ENCODE measurements at places on chromosomes 6 and 20.
A peak's percentile ranks its signal among the peaks of the same experiment; 100 is the strongest.

DNA sequence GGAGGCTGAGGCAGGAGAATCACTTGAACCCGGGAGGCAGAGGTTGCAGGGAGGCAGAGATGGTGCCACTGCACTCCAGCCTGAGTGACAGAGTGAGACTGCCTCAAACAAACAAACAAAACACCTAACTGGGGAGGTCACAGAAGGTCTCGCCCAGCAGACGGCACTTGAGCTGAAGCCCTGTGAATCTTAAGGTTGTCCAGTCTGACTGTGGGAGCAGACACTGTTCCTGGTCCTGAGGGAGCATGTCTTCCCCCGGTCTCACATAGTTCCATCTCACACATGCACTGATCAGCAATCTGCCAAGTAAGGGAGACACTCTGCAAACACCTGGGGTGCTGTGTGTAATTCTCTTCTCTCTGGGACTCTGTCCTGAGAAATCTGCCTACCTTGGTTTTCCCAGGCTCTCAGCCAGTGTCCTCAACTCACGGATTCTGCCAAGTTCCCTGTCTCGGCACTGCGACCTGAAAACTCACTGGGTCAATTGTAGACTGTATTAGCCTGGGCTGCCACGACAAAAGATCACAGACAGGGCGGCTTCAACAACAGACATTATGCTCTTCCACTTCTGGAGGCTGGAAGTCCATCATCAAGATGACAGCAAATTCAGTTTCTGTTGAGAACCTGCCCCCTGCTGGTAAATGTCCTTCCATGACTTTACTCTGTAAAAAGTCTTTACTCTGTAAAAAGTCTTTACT, 94.3 kb downstream of the JPH2 start:
- DNase-seq = peak; percentile 57

- no peak for DNase-seq
These were observed 110.7 kb downstream of the ASXL1 start for GRCh38 chr20:32468860-32469259.

DNA sequence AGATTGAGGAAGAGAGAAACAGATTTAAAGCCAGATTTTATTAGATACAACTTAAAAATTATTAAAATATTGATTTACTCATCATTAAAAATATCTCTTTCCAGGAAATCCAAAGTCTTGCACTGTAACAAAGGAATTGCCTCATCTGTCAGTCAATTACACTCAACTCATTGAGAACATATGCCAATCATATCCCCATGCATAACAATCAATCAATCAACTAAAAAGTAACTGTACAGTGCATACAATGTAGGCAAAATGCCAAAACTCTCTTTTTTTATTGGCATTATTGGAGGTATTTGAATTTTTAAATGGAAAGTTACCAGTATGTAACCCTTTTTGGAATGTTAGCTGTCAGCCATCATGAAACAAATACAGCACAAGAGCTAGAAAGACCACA, 45.3 kb upstream of the FAM83B start:
- DNase-seq = no peak

GRCh38 chr6:130946076-130946475, 117.0 kb downstream of the EPB41L2 start:
- DNase-seq = peak; percentile 22

DNA sequence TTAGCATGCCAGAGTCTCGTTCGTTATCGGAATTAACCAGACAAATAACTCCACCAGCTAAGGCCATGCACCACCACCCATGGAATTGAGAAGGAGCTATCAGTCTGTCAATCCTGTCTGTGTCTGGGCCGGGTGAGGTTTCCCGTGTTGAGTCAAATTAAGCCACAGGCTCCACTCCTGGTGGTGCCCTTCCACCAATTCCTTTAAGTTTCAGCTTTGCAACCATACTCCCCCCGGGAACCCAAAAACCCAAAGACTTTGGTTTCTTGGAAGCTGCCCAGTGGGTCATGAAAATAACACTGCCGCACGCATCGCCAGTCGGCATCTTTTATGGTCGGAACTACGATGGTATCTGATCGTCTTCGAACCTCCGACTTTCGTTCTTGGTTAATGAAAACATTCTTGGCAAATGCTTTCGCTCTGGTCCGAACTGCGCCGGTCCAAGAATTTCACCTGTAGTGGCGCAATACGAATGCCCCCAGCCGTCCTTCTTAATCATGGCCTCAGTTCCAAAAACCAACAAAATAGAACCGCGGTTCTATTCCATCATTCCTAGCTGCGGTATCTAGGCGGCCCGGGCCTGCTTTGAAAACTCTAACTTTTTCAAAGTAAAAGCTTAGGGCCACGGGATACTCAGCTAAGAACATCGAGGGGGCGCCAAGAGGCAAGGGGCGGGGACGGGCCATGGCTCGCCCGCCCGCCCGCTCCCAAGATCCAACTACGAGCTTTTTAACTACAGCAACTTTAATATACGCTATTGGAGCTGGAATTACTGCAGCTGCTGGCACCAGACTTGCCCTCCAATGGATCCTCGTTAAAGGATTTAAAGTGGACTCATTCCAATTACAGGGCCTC, 1958.5 kb upstream of the DEFB115 start:
- DNase-seq = no peak

DNA sequence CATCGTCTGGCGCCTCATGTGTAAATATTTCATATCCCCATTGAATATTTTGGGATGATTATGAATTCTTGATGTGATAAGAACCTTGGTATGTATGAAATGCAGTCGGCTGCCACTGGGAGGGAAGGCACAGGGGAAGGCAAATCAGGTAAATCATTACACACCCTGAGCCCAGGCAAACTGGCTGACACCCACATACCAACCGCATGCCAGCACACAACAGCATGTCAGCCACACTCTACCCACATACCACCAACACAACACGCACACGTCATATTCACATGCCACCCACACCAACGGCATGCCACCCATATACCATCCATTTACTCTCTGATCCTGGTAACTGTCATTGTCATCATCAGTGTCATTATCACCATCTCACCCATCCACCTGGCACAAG, 28.3 kb upstream of the MDGA1 start:
- DNase-seq = peak; percentile 40

DNA sequence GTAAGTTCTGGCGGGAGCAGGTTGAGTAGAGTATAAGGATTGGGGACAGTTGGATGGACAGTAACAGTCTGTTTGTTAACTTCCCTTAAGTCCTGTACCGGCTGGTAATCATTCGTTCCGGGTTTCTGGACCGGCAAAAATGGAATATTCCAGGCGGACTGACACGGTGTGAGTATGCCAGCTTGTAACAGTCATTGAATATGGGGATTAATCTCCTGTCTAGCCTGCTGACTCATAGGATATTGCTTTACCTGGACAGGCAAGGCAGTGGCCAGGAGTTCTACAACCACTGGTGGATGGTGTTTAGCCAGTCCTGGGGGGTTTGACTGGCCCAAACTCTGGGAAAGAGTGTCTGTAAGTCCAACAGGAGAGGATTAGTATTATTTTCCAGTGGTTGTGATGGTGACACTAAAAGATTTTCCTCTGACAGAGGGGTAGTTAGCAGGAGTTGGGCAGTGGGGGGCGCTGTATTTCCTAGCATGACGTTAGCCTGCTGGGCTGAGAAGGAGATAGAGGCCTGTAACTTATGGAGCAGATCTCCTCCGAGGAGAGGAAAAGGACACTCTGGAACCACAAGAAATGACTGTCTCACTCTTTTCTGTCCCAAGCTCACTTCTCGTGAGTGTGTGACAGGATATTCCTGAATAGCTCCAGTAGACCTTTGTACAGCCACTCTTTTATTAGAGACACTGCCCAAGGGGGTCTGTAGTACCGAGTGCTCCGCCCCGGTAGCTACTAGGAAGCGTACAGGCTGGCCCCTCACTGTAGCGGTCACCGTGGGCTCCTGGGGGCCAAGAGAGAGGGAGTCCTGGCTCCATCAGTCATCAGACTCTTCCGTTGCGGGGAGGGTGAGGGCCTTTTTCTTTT, 152.2 kb downstream of the TRIM27 start:
- no peak for DNase-seq

GRCh38 chr6:139762587-139763031, 388.2 kb upstream of the CITED2 start:
- DNase-seq = peak; percentile 49

DNA sequence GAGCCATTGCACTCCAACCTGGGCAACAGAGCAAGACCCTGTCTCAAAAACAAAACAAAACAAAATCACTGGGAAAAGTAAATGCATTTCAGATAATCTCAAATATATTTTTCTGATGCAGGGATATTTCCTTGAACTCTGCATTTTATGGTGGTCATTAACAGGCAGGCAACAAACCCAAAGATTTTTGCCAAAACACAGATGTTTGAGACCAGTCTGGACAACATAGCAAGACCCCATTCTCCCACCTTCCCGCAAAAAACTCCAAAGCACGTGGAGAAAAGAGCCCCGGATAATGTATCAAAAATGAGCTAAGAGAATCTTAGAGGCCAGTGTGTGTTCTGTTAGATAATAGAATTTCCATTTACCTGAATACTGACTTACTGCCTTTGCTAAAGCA, 44.3 kb downstream of the SLC9A8 start:
- no peak for DNase-seq

GRCh38 chr6:21436625-21437024, 156.9 kb upstream of the SOX4 start:
- no peak for DNase-seq

DNA sequence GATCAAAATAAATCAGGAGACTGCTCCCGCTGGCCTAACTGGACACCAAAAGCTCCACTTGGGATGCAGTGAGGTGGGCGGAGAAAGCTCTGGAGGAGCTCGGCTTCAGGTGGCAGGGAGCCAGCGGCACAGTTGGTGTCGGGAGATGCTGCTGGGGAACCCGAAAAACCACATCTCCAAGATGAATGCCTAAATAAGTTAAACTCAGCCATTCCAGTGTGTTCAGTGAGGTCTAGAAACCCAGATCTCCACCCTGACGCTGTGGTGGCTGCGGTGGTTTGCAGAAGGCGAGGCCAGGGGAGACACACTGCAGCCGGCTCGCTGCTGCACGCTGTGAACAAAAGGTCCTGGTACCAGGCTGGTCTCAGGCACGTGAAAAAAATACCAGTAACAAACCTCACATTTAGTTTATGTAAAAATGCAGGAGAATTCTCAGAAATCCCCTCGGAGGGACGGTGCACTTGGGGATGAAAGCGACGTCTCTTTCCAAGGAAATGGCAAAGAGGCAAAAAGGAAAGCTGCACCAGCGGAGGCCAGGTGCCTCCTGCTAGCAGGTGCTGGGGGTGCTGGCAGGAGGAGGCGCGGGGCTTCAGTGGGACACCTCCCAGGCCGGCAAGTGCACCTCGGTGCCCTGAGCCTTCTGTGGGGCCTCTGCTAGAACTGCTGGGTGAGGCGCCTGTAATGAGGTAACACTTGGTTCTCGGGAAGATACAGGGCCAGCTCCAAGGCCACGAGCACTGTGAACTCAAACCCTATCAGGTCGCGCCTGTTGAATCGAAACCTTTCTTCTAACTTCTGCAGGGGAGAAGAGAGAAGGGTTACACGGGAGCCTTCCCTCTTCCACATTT, 3.6 kb downstream of the RPS21 start:
- no peak for DNase-seq

GRCh38 chr20:625360-625932, 15.3 kb upstream of the TCF15 start:
- no peak for DNase-seq

- DNase-seq = no peak
These were observed 630.7 kb downstream of the HACE1 start for GRCh38 chr6:104229057-104229456.

DNA sequence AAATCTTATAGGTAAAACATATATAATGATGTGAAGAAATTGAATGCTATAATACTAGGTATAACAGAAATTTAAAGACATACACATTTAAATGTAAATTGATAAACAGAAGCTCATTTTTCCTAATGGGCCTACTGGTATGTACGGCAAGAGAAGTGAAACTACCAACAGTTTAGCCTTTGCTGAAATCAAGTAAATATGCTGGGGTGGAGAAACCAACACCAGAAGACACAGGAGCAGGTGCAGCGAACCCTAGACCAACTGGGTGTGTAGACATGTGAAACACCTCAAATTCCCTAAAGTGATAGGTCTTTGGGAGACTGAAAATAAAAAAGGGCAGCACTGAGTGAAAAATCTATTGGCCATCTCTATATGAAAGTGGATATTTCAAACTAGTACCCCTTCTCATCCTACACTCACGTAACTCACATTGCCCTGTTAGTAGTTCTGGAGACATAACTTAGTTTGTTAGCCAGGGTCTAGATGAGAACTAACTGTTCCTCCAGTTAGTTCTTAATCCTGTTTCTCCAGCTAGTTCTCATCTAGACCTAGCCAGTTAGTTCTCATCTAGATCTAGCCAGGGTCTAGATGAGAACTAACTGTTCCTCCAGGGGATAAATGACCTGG, 53.1 kb downstream of the SLC35D3 start:
- no peak for DNase-seq

GRCh38 chr6:56642366-56643261, at the start of gene DST:
DST (minus strand) TSS chr6:56642889.
- peak; percentile 97 for DNase-seq

DNA sequence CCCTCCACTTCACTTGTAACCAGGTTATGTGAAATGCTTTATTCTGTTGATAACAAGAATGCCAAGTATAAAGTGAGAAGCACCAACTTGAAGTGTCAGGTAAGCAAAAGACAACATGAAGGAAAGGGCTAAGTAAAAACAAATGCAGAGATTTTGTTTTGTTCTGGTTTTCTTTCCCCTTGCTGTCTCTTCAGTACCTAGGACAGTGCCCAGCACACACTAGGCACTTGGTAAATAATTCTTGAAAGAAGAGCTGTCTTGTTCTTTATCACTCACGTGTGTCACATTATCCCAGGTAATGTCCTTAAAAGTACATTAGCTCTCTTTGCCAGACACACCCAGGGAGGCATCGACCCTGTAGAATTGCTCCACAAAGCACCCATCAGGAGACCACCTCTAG, 350.0 kb upstream of the IRAK1BP1 start:
- no peak for DNase-seq

Data from EL (cell line).